ENCODE measurements at places on chromosomes 5 and 9.

DNA sequence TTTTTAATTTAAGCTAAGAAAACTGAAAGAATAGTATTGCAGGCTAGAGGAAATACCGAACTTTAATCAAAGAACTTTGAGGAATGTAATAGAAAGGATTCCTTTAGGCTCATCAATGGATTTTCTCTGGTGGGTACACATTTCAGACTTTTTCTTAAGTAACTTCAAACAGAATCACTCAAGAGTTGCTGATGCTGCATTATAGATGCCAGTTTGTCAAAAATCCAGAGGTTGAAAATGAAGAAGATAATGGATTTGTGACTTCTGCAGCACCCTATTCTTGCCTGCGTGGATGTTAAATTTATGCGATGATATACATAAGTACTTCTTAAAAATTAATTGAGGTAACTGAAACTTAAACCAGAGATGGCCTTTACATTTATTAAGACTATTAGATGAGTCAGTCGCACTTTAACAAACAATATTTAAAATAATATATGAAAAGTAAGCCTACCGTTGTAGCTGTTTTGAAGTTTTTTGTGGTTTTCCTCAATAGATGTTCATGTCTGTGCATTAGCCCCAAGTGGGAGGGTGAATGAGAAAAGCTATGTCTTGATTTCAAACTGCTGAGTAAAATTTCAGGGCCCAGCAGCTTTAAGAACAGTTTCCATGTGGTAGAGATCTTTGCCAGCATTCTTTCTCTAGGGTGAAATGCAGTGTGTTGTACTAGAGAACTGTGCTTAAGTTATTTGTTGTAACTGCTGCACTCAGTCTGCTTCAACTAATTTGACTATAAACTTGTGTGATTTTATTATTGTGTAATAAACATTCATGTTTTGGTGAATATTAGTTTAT is at the start of gene OGN:
OGN (minus strand) TSS at position 537 of the 795 bp plus-strand sequence. CDS start 1,171 bp downstream, outside the sequence.
- no peak for DNase-seq

DNA sequence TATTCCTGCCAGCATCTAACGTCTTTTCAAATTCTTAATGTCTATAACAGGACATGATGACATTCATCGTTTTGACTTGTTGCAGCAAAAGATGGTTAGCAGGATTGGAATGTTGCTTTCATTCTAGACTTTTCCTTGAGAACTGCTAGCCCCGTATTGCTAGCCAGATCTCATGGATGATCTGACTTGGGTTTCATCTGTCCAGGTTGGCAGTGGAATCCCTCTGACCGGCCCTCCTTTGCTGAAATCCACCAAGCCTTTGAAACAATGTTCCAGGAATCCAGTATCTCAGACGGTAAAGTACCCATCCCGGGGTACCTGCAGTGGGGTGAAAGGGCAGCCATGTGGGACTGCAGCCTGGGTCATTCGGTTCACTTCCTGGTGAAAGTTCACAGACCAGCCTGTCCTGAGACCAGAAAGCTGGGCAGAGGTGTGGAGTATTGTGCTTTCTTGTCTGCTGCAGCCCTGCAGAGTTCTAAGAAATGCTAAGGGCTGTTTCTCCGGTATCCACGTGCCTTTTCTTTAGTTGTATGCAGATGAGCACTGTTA is 16.7 kb downstream of the QRFP start:
- no peak for DNase-seq

DNA sequence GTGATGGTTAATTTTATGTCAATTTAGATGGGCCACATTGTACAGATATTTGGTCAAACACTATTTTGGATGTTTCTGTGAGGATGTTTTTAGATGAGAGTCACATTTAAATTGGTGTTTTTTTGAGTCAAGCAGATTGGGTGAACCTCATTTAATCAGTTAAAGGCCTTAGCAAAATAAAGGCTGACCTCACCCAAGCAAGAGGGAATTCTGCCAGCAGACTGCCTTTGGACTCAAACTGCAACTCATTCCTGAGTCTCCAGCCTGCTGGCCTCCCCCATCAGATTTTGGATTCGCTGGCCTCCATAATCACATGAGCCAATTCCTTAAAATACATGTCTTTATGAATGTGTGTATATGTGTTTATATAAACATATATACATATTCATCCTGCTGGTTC is 282.7 kb upstream of the POU5F2 start:
- DNase-seq, result no peak

GRCh38 chr9:68522131-68522530 is 18.6 kb downstream of the TMEM252 start:
- DNase-seq, result no peak

- no peak for DNase-seq
Measured at GRCh38 chr5:132027027-132027426, 15.6 kb upstream of the ACSL6 start.

DNA sequence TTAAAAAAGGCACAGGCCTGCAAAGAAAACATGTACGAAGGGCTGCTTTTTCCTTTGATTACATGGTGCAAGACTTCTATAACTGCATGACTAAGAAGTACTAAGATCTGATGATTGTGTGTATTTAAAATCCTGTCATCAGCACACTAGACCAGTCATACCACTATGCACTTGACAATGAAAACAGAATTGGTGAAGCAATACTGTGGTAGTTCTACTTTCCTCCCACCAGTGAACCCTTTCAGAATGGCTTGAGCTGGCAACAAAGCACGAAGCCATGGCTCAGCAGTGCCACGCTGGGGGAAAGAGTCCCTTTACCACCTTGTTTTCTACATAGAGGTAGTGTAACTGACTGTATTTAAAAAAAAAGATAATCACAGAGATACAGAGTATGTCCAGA is 49.0 kb upstream of the POU5F2 start:
- DNase-seq, result no peak

- DNase-seq, result no peak
Measured at GRCh38 chr9:26058111-26058895, 380.1 kb upstream of the TUSC1 start.

- DNase-seq, result no peak
Measured at GRCh38 chr5:125272357-125272756, 525.9 kb upstream of the ZNF608 start.

DNA sequence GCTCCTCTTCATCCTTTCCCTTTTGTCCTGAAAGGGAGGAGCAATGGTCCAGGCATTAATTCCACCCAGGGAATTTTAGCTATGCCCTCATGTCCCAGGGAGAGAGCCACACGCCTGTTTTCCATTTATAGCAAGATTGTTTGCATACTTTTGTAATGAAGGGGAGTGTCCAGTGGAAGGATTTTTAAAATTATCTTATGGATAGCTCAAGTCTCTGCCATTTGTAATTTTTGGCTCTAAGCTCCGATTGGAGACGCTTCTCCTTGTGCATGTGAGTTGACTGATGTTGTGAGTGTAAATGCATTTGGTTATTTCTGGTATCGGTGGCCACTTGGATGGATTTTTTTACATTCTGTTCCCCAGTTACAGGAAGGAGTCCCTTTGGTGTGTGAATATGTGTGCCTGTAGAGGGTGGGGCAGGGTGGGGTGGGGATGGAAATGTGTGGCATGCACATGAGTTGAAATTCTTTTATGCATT is 7.2 kb upstream of the RPL26L1 start:
- no peak for DNase-seq

- no peak for DNase-seq
Measured at GRCh38 chr5:135598691-135599395, 20.1 kb upstream of the CXCL14 start.

DNA sequence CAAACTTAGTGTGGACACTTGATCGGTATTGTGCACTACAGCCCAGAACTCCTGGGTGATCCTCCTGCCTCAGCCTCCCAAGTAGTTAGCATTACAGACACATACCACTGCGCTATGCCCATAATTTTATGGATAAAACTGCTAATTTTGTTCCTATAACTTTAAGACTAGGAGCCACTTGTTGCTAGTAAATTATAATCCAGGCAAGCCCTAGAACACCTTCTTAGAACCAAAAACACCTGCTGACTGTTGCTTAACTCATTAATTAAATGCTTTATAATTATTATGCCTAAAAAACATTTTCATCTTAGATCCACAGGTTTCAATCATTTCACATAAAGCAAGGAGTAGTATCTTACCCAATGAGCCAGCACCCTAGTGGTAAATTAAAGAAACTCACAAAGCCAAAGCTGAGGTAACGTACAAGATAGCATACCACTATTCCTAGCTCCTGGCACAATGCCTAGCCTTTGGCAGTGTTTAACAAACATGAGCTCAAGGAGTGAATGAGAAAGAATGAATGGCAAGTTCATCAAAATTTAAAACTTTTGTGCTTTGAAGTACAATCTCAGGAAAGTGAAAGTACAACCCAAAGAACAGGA is 5.4 kb downstream of the MRPS27 start:
- DNase-seq, result no peak

- no peak for DNase-seq
Measured at GRCh38 chr5:106121972-106122605, 1548.6 kb downstream of the EFNA5 start.

DNA sequence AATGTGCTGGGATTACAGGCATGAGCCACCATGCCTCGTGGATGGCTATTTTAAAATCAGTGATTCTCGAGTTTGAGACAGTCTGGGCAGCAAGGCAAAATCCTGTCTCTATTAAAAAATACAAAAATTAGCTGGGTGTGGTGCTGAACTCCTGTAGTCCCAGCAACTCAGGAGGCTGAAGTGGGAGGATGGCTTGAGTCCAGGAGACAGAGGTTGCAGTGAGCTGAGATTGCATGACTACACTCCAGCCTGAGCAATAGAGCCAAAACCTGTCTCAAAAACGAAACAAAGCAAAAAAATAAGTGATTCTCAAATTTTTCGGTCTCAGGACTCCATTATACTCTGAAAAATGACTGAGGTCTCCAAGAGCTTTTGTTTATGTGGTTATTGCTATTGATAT is 47.9 kb upstream of the HSPA9 start:
- DNase-seq, result no peak

GRCh38 chr9:95462249-95463147 is 54.3 kb downstream of the PTCH1 start:
- DNase-seq, result peak; percentile 80

DNA sequence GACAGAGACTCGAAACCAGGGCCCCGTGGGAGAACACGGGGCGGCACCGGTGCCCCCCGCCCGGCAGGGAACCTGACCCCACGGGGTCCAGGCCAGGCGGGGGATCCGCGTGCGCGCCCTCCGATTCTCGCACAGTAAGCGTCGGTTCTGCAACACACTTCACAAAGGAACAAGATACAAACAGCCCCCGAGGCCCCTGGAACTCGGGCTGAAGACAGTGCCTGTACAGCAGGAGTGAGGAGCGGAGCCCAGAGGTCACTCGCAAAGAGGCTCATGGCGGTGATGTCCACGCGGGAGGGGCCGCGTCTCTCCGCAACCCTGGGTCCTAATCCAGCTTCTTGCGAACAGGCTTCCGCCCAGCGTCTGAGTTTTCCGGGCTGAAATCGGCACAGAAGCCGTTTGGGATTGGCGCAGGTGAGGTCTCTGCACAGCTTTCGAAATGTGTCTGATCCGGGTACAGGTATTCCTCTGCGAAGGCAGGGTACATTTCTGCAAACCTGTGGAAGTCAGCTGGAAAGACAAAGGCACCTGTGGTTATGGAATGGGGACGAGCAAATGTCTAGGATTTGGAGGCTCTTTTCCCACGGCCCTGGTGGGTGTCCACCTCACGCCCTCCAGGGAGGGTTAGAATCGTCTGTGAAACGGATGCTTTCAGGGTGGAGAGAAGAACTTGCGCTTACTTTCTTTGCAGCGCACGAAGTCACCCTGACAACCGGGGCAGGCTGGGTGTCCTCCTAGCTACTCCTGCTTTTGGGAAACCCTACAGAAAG is 18.3 kb upstream of the SLC6A3 start:
- DNase-seq, result no peak

DNA sequence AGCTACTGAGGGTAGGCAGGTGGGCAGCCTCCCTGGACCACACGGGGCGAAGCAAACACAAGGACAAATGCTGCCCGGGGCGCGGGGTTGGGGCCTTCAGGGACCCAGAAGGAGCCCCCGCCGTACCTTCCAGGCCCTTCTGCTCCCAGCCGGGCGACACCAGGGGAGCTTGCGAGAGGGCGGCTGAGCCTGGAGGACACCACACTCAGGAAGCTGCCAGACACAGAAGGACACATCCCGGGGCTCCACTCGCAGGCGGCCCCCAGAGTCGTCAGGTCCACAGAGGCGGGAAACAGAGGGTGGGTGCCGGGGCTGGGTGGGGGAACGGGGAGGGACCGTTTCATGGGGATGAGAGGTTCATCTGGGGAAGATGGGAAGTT is 58.5 kb upstream of the UBAC1 start:
- no peak for DNase-seq

DNA sequence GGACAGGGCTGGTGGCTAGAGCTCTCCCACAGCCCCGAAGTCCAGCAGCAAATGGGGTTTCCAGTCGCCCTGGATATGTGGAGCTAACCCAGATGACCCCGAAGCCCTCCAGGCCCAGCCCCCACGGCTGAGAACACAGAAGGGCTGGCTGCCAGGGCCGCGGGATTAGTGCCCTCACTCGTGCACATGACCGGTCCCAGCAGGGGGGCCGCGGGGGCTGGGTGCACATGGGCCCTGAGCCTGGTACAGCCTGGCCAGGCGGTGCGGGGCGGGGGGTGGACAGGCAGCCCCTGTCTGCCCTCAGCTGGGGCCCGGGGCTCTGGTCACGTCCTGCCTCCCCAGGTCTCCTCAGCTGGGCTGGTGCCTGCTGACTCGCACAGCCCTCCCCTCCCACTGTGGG is 5.9 kb downstream of the SSNA1 start:
- DNase-seq, result no peak

- no peak for DNase-seq
Measured at GRCh38 chr5:41636605-41637004, 126.2 kb upstream of the PLCXD3 start.

DNA sequence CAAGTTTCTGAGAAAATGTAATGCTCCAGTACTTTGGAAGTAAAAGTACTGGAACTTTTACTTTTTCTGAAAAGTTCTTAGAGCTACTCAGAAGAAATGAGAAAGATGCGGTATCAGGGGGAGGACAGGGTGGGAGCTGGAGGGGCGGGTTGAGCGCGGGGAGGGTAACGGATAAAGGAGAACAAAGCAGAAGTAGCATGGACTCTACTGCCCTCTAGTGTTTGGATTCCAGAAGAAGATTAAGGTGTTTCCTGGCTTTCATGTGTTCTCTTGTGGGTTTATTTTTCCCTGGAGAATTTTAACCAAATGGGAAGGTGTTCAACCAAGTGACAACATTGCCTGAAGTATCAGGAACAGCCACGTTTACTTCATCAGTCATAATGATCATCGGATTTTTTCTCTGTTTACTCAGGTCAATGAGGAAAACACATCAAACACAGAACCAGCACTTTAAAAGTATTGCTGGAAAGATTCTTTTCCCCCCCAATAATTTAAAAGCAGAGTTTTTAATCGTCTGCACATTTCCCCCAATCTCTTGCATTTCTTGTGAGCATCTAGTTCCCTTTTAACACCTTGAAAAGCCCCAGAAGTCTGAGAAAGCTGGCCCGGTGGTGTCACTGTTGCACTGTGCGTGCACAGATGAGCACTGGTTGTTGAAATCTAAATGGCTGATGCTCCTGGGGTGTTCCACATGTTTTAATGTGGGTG is 190.6 kb downstream of the MPDZ start:
- peak; percentile 56 for DNase-seq

All from NCI-H2171 (cell line).